ENCODE measurements at places on chromosomes 6 and 20.
A peak's percentile ranks its signal among the peaks of the same experiment; 100 is the strongest.

GRCh38 chr20:48624315-48625020 lies 203.3 kb downstream of the PREX1 start:
- no peak for DNase-seq

- no peak for DNase-seq
Measured at GRCh38 chr6:151637814-151638213, 144.0 kb downstream of the CCDC170 start.

GRCh38 chr6:89925826-89926225 lies 31.6 kb downstream of the GJA10 start:
- no peak for DNase-seq

GRCh38 chr6:167815296-167815980 lies 11.3 kb upstream of the AFDN start:
- no peak for DNase-seq

DNA sequence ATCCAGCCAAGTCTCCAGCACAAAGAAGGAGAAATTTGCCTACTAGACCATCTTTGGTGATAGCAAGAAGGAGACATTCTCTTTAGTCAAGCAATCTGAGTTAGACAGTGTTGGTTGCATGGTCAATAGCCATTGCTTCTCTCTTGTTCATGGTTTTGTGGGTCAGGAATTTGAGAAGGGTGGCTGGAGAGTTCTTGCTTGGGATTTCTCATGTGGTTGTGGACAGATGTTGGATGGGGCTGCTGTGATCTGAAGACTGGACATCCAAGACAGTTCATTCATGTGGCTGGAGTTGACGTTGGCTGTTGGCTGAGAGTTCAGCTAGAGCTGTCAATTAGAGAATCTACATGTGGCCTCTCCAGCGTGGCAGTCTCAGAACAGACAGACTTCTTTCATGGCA lies 322.3 kb upstream of the PRDM1 start:
- no peak for DNase-seq

- no peak for DNase-seq
Measured at GRCh38 chr6:87281426-87281825, 41.0 kb upstream of the SMIM8 start.

GRCh38 chr6:2381872-2382661 lies 136.7 kb upstream of the GMDS start:
- DNase-seq, result no peak

DNA sequence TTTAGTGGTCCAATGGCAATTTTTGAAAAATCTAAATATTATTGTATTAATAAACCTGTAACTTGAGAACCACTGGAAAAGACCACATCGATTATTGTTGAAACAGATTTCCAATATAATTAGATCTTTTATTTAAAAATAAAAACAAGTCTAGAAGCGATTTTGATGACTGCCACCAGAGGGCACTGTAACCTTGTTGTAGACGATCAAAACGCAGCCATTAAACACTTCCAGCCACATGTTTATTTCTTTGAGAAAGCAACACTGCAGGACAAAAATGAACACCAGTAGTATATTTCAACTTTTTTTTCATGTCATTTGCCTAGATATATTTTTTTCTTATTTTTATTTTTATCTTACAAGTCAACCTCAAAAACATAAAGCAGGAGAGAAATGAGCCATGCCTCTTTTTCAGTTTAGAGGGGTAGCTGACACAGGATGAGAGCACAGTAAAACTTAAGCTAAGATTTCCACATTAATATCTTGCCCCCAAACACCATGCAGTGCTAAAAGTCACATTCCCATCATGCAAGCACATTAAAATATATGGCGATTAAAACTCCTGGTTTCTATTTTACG lies 115.4 kb downstream of the OPRM1 start:
- DNase-seq, result peak; percentile 49

DNA sequence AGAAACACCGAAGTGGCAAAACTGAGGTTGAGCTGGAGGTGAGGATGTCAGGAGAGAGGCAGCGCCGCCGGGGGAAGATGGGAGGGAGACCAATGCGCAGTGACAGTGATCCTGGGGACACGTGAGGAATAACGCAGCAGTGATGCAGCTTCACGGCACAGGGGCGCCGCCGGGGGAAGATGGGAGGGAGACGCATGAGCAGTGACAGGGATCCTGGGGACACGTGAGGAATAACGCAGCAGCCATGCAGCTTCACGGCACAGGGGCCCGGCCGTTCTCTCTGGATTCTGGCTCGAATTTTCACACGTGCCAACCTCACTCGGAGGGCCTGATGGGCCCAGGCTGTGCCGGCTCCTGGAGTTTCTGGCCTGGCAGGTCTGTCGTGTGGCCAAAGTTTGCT lies 94.7 kb downstream of the SMOC2 start:
- no peak for DNase-seq

- DNase-seq, result no peak
Measured at GRCh38 chr20:31695849-31696804, 26.5 kb downstream of the BCL2L1 start.

- no peak for DNase-seq
Measured at GRCh38 chr6:31826793-31827285, 699 bp upstream of the HSPA1B start.

DNA sequence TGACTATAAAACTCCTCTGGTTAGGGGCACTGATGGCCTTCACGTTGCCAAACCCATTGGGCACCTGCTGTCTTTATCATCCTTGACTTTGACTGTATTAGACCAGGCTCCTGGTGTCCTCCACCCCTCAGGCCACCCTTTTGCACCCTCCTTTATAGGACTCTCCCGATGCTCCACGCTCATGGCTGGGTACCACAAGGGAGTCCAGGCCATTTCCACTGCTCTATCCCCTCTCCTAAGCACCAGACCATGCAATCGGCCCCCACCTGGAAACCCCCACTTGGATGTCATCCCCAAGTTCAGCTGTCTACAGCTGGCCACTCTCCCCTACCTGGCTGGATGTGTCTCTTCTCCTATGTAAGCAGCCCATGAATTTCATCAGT lies 115.2 kb downstream of the TOX2 start:
- DNase-seq, result no peak

DNA sequence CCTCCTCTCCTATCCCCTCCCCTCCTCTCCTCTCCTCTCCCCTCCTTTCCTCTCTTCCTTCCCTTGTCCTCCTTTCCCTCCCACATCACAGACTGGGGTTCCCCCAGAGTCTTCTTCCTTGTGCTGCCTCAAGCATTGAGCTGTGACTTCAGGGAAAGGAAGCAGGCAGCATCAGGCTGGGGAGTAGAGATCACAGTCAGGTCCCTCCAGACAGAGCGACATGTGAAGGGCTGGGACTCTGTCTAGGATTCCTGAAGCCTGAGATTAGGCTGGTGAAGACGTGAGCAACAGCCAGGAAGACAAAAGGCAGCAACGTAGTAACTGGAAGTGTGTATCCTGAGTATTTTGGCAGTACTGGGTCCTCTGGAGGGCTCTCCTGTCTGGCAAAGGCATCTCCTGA lies 265.4 kb upstream of the SUPT3H start:
- no peak for DNase-seq

GRCh38 chr6:10412461-10413261 lies 2.2 kb downstream of the TFAP2A start:
- no peak for DNase-seq
